ENCODE measurements at places on chromosomes 6 and 20.

GRCh38 chr6:147297663-147298316, 93.6 kb downstream of the STXBP5 start:
- no peak for DNase-seq

- peak; percentile 69 for DNase-seq
Measured at GRCh38 chr20:37564388-37565133, 36.9 kb upstream of the BLCAP start.

DNA sequence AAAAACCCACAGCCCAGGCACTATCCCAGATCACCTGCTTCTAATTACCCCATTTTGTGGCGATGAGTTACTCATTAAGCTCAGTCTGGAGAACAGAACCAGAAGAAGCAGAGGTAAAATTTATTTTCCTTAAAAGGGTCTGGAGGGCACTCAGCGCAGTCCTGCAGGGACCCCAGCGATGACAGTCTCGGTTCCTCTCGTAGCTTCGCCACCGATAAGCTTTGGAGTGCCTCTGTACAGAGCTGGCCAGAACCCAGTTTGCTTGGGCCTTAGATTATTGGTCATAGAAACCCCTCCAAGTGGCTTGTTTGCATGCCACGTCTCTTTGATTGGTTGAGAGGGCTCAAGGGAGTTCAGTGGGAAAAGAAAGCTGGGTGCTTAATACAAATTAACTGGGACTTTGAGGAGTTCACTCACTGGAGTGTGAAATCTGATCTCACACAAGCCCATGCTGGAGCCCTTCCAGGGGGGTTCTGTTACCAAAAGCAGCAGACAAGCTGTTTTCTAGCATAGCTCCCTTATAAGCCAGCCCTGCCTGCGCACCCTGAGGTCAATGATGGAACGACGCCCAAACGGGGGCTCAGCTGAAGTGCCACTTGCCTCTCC, 158.5 kb upstream of the ARID1B start:
- no peak for DNase-seq

DNA sequence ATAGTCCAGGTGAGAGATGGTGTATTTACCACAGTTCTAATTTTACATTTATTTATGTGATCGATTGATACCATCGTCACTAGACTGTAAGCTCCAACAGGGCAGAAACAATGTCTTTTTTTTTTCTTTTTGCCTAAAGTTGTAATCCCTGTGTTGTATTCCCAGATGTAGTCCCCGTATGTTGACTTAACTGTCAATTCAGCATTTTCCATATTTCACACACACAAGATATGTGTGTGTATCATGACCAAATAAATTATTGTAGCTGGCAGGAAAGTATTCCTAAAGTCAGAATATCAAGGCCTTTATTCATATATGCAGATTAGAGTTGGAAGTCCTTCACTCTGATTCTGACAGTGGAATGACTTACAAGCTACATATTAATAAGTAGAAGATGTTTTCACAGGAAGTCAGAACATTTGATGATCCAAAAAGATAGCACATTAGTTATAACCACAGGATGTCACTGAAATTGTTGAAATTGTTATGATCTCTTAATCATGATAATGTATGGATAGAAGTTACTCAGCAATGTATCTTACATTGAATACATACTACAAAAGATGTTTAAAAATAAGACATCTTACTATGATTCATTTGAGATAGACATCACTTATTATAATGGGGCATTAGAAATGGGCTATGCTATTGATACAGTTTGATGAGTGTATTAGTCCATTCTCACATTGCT, 10.6 kb downstream of the RNF182 start:
- DNase-seq = no peak

GRCh38 chr6:31228476-31228875, 43.4 kb downstream of the HLA-C start:
- DNase-seq = no peak

- DNase-seq = no peak
Measured at GRCh38 chr6:11772109-11772825, 6.3 kb downstream of the ADTRP start.

DNA sequence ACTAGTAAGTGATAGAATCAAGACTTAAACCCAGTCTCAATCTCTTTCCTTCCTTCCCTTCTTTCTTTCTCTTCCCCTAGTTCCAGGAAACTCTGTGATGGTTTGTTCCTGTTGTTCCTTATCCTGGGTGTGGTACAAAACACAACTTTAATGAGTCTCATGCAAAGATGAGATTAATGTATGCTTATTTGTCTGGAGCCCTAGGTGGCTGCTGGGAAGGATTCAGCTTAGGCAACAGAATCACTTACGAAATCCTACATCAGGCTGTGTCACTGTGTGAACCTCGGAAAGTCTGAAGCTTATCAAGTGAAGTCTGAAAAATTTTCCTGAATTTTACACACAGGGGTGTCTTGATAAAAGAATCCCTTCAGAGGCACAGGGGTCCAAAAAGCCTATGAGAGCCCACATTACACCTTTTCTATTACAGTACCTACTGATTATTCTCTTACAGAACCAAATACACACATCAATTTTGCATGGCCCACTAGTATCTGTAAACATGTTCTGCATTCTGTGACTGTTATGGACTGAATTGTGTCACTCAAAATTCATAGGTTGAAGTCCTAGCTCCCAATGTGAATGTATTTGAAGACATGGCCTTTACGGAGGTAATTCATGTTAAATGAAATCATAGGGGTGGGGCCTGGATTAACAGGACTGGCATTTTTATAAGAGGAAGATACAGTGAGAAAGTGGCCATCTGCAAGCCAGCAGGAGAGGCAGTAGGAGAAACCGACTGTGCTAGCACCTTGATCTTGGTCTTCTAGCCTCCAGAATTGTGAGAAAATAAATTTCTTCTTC, 144.7 kb downstream of the MYB start:
- DNase-seq = no peak

GRCh38 chr6:35735452-35735851, 1.4 kb upstream of the ARMC12 start:
- no peak for DNase-seq

DNA sequence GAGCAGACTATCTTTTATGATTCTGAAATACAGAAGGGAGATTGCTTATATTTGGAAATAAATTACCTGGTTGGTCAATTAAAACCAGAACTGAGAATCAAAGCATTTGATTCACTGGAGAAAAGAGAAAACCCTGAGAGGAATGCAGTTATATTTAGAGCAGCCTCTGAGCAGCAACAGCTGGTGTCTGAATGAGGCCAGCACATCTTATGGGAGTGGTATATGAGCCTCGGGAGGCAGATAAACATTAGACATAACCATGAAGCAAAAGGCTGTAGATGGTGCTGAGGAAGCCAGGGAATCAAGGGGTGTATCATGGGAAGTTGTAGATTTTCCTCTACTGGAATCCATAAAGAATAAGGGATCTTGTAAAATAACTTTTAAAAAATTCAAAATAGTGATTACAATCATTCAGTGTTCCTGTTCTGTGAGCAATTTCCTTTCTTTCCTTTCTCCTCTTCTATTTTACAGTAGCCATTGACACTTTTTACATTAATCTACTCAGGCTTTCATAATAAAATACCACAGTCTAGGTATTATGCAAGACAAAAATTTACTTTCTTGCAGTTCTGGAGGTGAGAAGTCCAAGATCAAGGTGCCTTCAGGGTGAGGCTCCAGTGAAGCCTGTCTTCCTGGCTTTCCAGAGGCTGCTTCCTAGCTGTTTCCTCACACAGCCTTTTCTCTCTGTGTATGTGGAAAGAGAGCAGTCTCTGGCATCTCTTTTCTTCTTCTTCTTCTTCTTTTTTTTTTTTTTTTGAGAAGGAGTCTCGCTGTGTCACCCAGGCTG, 32.8 kb upstream of the ENPP5 start:
- no peak for DNase-seq

GRCh38 chr6:139474145-139475108, 100.0 kb upstream of the CITED2 start:
- no peak for DNase-seq

DNA sequence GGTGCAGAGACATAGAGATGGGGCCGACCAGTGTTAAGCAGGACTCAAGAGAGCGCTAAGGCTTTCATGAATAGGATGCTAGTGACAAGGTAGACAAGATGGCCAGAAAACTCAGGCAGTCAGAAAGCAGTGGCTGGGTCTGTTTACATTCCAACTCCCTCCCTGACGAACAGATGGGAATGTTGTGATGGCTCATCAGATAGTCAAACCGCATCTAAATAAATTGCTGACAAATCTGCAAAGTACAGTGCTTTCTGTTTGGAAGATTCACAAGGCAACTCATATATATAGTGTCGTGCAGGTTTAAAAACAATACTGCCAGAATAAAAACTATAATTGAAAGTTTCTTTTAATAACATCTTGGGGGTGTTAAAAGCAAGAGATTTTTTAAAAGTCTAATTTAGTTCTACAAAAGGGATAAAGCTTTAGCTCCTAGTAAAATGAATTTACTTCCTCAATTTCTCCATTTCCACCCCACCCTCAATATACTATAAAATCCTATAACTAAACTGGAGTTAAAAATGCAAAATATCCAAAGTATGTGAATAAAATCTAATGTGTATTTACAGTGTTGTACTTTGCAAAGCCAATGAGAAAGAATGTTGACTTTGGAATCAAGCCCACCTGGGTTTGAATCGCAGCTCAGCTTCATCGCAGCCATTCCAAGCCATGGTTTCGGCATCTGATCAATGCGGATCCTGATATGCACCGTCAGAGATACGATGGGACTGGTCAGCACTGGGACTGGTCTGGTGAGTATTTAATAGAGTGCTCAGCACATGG, 247.3 kb upstream of the PDE10A start:
- no peak for DNase-seq

DNA sequence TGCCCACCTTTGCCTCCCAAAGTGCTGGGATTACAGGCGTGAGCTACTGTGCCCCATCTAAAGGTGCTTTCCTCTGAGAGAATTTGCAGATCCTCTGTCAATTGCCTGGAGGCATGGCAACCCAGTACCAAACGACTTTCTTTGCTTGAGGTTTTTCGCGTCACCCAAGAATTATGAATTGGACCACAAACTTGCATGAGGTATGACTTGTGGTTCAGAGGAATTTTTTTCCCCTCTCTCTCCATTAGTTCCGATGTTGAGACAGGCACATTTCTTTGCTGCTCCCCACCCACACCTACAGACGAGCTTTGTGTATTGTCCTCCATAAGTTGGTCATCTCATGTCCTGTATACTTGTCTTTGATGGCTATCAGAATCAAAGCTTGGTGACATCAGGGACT, 11.8 kb upstream of the SCAF8 start:
- DNase-seq = no peak

DNA sequence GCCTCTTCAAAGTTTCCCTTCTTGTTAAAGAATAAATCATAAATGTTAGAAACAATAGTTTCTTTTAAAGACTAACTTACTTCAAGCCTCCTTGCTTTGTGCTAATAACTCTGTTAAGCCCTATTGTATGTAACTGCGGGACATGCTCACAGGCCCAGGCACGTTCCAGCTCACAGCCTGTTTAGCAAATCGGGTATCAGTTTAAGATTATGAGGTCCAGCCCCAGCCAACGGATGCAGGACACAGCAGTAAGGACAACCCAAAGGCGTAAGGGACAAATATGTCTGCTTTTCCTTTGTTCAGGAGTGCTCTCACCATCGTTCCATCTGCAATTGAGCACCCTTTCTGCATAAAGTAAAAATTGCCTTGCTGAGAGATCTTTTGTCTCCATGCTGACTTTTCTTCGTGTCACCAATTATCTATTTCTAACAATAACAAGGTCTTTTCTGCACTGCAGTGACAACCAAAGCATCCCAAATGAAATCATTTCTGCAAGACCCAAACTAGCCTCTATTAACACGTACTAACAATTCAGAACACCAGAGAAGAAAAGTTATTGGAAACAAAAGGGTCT, 1.4 kb downstream of the C6orf52 start:
- DNase-seq = no peak

DNA sequence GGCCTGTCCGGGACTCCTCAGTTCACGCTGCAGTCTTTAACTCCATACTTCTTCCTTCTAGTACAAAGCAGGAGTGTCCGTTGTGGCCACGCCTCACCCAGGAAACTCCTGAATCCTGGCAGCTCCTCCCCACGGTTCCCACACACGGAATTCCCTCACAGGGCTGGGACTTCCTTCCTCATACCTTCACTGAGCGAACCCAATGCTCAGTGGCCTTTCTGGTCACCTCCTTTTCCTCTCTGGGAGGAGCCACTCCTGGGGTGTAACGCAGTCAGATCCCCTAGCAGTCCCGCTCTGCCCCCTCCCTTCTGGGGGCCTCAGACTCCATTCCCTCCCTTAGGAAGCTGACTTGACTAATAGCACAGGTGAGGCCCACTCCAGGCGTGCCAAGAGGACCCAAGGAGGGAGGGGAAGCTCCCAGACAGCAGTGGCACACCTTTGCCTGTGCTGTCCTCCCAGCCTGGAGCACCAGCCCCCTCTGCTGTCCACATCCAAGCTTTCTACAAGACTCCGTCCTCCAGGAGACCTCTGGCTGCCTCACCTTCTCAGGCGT, at the start of gene SLC52A3:
Gene SLC52A3, minus strand, starts transcription at position 75 of the 553 bp plus-strand sequence. CDS start 2,726 bp downstream, outside the sequence.
- DNase-seq = no peak

DNA sequence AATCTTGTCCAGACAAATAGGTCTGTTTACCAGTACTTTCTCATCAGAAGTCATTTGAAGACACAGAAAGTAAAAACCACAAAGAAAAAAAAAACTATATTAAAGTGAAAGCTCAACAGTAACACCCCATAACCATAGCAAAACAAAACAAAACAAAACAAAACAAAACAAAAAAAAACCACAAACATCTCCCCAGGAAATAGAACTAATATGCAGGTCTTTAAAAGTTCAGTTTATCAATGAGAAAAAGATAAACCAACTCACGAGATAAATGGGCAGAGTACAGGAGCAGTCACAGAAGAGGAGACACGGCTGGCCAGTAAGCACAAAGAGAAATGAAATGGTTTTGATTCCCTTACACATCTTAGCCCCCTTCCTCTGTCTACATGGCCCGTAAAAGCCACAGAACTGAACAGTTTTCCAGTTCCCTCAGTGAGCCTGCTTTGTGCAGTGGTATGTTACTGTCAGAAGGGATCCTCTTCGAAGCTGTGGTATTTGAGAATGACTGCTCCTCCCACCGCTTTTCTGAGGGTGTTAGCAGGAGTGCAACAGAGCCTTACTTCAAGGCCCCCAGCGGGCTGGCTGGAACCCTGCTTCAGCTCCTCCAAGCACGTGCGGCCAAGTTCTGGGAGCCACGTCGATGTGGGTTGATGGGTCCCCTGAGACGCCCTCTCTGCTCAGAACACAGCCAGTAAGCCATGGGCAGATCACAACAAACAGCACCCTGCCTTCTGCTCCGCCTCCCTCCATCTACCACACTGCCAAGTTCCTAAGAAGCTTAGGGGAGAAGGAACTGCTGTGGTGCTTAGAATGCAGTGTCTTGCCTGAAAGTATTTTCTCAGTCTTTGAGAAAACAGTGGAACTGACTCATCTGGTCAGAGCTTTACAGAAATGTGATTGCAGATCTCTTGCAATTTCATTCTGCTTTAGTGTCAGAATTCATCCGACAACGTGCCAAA, 14.0 kb downstream of the UST start:
- DNase-seq = peak; percentile 73

GRCh38 chr20:63826753-63827152, 4.3 kb downstream of the ZBTB46 start:
- no peak for DNase-seq

GRCh38 chr6:33207552-33208090, 679 bp upstream of the RING1 start:
- DNase-seq = no peak
